ENCODE measurements at places on chromosomes 1 and 21. TPM values are rescaled to one million over a fixed set of nuclear protein-coding genes. Genes with fewer than 3 reads are reported as not detected.

Gene ARTN
- 35.5 TPM for total RNA-seq

Gene GPR137B
- total RNA-seq, result 0.69 TPM

Gene LIN28A
- total RNA-seq, result not detected

Gene OR2T1
- not detected for total RNA-seq

Gene DNAJC28
- total RNA-seq, result 0.44 TPM

Gene LEFTY2
- not detected for total RNA-seq

Gene NOL9
- total RNA-seq, result 79.1 TPM

Gene GBP3
- total RNA-seq, result 24.9 TPM

Gene EVI5
- total RNA-seq, result 65.5 TPM

Gene KIF17
- total RNA-seq, result 2.8 TPM

Gene AMIGO1
- total RNA-seq, result 2.7 TPM

- DNase-seq, result peak; percentile 63
These were observed 42.9 kb upstream of the CD53 start for GRCh38 chr1:110829955-110830553.

- DNase-seq, result no peak
These were observed 2.3 kb downstream of the FYB2 start for GRCh38 chr1:56816909-56817308.

- DNase-seq, result no peak
These were observed 2.1 kb downstream of the COL6A2 start for GRCh38 chr21:46100020-46100419.

- DNase-seq, result peak; percentile 60
These were observed 945 bp upstream of the WNT9A start for GRCh38 chr1:227948493-227949260.

- DNase-seq, result no peak
These were observed 29.1 kb upstream of the BCAR3 start for GRCh38 chr1:93710499-93711453.

DNA sequence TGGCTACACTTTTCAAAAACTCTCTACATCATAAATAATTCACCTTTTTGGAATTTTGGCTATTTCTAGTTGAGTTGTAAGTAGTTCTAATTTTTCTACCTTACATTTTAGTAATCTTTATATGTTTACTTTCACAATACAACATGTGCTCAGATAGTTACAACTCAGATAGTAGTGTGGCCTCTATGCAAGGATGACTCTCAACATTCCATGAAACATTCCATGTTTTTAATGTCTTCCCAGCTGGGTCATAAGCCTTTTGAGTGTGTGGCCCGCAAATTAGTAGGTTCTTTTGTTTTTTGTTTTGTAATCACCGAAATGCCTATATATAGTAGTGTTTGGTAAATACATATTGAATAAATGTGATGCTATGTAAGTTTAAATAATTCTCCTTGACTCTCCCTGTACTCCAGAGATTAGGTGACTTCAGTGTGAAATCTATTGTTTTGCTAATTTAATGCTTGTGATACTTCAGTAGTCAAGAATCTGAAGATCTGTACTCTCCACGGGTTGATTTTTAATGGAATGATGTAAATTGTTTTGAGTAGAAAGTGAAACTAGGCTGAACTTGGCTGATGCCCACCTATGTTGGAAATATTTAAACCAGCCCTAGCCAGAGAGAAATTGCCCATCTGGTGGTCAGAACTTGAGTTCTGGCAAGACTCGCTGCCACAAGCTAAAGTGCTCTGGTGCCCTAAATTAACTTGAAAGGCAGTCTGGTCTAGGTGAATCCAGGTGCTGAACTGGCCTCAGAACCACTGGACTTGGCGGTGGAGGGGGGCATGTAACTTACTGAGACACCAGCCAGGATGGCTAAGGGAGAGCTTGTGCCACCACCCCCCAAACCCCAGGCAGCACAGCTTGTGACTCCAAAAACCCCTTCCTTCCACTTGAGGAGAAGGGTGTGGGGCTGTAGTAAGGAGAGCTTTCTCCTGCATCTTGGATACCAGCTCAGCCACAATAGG is 165.6 kb downstream of the USP25 start:
- no peak for DNase-seq

- peak; percentile 12 for DNase-seq
These were observed 161.8 kb upstream of the IRF2BP2 start for GRCh38 chr1:234771642-234772344.

GRCh38 chr1:170732252-170732588 is 68.3 kb downstream of the PRRX1 start:
- no peak for DNase-seq

DNA sequence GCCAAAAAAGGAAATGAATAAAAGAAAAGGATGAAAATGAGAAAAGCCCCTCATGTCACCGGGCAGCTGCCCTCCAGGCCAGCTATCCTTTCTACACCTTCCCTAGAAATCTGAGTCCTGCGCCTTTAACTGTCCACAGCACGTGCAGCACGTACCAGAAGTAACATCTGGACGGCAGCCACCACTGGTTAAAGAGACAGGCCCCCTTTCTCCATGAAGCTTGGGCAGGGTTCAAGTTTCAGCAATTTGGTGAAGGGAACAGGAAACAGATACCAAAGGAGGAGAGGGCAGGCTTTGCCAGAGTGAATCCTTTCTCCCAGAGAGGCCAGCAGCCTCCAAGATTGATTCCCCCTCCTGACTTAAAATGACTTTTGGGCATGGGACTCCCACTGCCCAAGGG is 3.6 kb upstream of the KIAA2013 start:
- peak; percentile 61 for DNase-seq

DNA sequence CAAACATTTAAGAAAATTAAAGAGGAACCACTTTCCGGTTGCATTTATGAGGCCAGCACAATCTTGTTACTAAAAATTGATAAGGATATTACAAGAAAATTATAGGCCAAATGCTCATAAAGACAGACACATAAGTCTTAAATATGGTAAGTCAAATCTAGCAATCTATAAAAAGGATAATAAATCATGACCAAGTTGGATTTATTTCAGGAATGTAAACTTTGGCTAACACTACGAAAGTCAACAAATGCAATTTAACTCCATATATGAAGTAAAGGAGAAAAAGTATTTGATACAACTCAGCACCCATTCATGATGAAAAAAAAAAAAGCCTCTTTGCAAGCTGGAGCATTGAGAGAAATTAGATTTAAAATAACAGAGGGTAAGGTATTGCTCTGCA is 6.3 kb downstream of the HHAT start:
- DNase-seq, result peak; percentile 51

DNA sequence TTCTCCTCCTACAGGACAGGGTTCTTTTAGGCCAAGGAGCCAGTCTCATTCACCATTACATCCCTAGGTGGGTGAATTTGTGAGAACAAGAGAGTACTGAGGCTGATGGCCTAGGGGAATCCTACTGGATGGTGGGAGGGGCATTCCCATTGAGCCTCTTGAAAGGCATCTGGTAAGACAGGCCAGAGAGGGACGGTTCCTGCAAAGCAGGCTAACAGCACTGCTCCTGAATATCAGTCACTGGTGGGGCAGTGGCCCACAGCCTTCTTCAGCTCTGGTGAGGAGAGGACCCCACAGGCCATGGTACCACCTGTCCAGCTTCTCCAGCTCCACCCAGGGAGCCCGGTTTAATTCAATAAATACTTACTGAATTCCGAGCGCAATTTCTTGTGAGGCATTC is 125.9 kb upstream of the EDN2 start:
- no peak for DNase-seq

DNA sequence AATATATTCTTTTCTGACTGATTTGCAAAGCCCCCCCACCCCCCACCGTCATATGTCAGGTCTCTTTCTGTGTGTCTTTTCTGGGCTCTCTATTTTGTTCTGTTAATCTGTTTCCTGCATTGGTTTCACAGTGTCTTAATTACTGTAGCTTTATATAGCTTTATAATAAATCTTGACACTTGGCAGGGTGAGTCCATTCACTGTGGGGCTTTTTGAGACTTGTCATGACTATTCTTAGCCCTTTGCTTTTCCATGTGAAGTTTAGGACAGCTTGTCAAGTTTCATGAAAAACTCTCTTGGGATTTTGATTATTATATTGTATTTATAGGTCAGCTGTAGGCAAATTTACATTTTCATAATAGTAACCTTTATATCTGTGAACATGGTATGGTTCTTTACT is 50.4 kb downstream of the MIGA1 start:
- no peak for DNase-seq

GRCh38 chr1:92845908-92846307 is 14.1 kb downstream of the RPL5 start:
- no peak for DNase-seq

- no peak for DNase-seq
These were observed 282.7 kb downstream of the BACH1 start for GRCh38 chr21:29581393-29581792.

DNA sequence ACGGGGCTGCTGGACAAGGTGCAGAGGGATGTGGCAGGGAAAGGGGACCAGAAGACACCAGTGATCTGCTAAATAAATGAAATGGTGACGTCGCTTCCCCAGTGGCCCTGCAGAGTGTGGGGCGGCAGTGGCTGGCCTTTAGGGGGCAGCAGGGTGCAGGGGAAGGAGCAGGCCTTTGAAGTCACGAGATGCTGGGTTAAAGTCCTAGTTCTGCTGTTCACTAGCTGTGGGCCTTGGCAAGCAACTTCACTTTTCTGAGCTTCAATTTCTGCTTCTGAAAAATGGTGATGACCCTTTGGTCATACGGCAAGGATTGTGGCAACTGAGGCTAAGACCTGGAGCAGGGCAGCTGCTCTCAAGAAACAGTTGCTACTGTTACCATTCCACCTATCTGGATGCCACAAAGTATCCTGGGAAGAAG is 9.2 kb upstream of the GALE start:
- DNase-seq, result peak; percentile 78

Measured in PC-3 (cell line).